ENCODE measurements at places on chromosomes 5 and 9.

DNA sequence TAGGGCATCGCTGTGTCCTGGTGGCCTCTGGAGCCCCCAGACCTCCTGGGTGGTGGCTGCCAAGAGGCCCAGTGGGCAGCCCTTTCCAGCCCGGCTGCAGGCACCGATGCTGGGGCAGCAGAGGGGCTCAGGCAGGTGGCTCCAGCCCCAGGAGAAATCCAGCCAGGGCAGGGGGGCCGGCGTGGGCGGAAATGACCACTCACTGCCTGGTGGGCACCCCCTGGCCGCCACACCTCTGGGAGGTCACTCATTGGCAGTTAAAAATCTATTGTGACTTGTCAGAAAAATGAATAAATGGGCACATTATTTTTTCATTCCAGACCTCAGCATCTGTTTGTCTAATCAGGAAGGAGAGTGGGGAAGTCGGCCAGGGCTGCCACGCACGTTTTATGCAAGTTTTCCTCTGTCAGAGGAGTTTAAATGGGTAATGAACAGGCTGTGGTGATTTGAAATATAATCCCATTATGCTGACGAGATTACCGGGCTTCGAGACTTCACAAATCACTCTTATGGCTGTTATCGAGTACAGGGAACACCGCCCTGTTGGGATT is 171.9 kb downstream of the GAPVD1 start:
- DNase-seq: no peak

GRCh38 chr5:142821034-142821732 is 51.0 kb downstream of the ARHGAP26 start:
- DNase-seq: no peak

DNA sequence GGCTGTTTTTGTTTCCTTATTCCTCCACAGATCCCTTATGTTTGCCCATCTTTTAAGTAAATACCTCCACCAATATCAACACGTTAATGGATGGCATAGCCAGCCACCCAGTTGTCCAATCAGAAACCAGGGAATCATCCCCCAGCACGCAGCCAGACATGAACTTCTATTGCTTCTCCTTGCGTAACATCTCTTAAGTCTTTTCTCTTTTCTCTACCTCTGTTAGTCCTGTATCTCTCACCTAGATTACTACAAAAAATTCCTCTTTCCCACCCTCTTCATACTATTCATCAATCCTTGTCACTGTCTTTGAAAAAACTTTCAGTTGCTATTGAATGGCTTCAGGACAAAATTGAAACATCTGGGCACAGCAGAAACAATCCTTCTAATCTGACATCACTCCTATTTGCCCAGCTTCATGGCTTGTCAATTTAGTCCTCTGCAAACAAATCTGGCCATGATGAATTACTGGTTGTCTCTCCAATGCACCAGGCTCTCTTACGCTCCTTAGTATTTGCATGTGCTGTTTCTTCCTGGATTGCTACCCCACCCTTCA is 349.3 kb downstream of the RAB3C start:
- DNase-seq: no peak

DNA sequence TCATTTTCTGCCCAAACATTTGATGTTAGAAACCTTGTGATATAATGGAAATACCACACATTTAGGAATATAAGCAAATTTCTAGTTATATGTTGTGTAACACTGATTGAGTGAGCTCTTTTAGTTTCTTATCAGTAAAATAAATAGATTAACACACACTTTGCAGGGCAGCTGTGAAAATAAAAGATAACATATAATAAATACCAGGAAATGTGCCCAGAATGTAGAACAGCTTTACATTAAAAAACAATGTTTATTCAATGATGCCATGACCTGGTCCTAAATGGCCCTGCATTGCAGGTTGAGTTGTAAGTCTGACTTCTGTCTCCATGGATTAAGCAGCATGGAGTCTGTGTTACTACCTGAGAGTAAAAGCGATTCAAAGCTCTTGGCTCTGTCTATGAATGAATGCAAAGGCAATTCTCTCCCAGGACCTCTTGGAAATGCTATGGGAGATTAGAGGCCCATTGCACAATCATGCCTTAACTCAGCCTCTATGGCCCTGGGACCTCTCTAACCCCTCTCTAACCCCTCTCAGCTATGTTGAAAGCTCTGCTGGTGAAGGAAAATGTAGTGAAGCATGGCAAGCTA is 296.0 kb upstream of the ACTBL2 start:
- DNase-seq: no peak

- no peak for DNase-seq
Measured at GRCh38 chr9:79970146-79970425, 398.3 kb downstream of the TLE4 start.

All from fibroblast of skin of left quadriceps (primary cell).